ENCODE measurements at places on chromosomes 12 and 14.

DNA sequence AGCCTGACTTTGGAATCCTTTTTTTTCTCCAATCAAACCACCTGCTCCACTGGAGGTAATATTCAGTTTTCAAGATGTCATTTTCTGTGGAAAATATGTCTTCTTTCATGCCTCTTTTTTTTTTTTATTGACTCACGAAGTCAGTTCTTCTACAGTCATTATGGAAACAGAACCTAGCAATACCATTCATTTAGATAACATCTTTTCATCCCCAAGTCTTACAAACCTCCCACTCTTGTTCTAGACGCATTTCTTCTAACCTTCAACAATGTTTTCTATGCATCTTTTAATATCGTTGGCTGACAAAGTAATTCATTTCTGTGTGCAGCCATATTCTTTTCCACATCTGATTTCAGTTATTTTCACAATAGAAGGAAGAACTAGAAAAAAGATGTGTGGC is 474.3 kb upstream of the CCDC196 start:
- DNase-seq = no peak

- DNase-seq = no peak
Measured at GRCh38 chr14:95236221-95236620, 78.9 kb upstream of the DICER1 start.

DNA sequence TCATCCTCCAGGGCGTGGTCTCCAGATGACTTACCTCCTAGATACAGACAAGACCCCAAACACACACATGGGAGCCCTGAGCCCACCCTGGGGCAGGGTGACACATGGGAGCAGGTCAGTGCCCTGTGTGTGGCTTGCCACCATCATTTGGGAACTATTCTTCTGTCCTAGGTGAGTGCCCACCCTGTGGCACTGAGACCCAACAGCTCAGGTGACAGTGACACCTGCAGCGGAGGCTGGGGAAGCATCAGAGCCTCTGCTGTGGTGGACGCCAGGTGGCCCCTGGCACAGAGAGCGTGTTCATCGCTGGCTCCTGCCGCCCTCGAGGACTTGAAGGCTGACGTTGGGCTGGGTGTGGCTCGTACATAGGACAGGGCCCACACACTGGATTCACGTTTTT is 23.0 kb downstream of the SFSWAP start:
- no peak for DNase-seq

DNA sequence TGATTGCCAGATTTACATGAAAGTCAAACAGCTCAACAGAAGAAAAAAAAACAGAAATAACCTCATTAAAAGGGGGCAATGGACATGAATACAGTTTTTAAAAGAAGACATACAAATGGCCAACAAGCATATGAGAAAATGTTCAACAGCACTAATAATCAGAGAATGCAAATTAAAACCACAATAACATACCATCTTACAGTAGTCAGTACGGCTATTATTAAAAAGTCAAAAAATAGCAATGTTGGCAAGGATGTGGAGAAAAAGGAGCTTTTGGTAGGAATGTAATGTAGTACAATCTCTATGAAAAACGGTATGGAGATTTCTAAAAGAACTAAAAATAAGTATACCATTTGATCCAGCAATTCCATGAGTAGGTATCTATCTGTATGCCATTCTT is 272.1 kb downstream of the CEP128 start:
- DNase-seq = no peak

DNA sequence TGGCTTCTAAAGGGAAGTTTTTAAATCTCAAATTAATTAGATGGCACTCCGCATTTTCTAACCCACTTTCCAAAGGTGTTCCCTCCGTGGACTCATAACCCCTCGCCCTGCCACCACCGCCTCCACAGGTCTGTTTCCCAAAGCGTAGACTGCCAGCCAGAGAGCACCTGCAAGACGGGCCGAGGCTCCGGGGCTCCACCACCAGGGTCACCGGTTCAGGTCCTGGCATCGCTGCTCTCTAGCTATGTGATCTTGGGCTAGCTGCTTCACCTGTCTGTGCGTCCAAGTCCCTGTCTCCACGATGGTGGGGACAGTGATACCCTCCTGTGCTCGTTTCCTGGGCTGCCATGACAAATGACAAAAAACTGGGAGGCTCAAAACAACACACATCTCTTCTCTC is 11.5 kb downstream of the RIMBP2 start:
- DNase-seq = no peak

DNA sequence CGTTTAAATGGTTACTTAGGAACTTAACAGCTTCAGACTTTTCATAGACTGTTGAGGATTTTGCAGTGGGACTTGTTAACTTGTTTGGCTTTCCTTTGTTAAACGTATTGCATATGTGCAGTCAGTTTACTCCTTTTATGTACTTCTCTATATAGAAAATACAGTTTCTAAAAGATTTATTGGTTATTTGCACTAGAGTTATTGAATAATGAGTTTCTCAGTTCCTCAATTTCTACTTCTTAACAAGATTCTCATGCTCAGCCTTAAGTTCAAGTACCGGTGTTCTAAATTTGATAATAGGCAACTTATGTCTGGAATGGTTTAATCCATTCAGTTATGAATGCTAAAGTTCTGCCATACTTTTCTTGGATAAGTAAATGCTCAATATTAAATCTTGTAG is 919 bp downstream of the PSMA3 start:
- no peak for DNase-seq

- DNase-seq = peak; percentile 55
Measured at GRCh38 chr12:108691998-108692808, 39.1 kb downstream of the CORO1C start.

GRCh38 chr12:131194166-131194565 is 240.5 kb downstream of the ADGRD1 start:
- DNase-seq = no peak

GRCh38 chr14:74848768-74849167 is 27.2 kb downstream of the PROX2 start:
- no peak for DNase-seq

DNA sequence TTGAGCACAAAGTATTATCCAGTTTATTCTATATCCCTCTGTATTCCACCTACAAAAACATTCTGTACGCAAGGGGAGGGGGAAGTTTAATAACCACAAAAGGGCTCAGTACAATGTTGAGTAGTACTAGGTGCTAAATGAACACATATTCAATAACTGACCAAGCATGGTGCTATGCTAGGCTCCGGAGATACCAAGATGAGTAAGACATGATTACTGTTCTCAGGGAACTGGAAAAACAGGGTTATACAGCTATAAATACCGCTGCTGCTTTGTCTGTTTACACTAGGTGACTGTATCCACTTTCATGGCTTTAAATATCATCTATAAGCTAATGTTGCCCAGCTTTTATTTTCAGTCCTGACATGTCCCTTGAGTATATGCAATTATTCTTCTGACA is 135.8 kb downstream of the INSM2 start:
- DNase-seq = no peak

GRCh38 chr12:46065412-46066166 is 75.2 kb upstream of the SCAF11 start:
- no peak for DNase-seq

- DNase-seq = no peak
Measured at GRCh38 chr12:48388460-48388859, 37.7 kb upstream of the ZNF641 start.

- DNase-seq = no peak
Measured at GRCh38 chr14:50778721-50779483, 52.1 kb downstream of the NIN start.

- no peak for DNase-seq
Measured at GRCh38 chr12:109840305-109841074, 7.3 kb upstream of the TRPV4 start.

DNA sequence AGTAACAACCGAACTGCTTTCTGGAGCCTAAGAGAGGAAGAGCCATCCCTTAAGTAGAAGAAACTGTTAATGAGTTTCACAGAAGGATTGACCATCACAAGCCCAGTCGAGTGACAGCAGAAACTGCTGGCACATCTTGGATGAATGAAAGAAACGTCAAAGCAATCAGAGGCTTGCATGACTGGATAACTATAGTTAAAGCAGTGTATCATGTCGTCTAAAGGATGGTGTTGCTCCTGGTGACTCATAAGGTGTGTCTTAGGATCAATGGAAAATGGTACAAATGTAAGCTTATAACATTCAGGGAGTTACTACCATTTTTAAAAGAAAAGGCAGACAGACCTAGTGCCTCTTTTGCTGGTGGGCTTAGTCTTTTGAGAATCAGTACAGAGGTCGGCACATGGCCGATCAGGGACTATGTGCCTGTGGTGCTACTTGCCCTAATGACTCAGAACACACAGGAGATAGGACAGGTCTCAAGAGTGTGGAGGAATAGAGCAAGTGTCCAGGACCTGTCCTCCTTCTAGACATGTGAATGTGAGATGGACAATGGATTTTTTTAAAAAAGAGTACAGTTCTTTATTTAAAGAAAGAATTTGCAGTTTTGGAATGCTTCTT is 55.7 kb downstream of the TMX1 start:
- DNase-seq = no peak

GRCh38 chr14:65993996-65994395 is 492.2 kb upstream of the CCDC196 start:
- no peak for DNase-seq

GRCh38 chr14:89017417-89017816 is 193.0 kb downstream of the TTC8 start:
- DNase-seq = no peak

DNA sequence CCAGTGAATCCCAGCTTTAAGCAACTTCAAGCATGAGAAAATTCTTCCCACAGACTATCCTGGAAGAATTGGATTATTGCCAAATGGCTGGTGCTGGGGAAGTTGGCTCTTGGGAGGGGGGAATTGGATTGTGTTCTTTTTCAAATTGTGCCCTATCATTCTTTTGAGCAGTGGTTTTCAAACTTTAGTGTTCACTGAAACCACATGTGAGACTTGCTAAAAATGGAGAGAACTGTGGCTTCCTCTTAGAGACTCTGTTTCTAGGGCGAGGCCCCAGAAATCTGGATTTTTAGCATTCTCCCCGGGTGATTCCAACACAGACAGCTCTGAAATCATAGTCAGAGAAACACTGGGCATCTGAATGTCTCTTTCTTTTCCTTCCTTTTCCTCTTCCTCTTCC is 14.3 kb upstream of the OTUB2 start:
- no peak for DNase-seq

GRCh38 chr14:69044965-69045555 is 66.0 kb upstream of the ACTN1 start:
- peak; percentile 62 for DNase-seq

DNA sequence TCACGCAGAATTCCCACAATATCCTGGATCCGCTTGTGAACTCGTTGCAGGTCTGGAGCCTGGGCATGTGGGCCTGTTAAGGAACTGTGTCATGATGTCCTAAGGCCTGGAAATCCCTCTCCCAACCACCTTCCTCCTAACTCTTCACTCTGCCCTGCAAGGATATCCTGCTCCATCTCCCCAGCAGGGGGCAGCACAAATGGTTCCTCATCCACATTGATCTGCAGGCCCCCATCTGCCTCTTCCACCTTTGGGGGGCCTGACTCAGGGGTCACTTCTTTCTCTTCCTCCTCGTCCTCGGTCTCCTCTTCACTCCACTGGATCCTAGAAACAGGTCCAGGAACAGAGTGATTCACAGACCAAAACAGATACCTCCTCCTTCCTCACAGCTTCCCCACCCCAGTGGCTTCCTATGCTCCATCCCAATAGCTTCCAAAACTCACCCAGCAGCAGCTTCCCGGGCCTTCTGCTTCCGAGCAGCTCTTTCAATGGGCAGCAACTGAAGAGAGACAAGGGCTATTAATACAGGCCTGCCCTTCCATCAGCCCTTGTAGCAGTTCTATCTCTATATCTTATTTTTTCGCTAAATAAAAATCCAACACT is 4.5 kb downstream of the NOP2 start:
- DNase-seq = peak; percentile 60

- DNase-seq = no peak
Measured at GRCh38 chr14:98919434-98919833, 352.6 kb downstream of the BCL11B start.

- DNase-seq = no peak
Measured at GRCh38 chr14:93073910-93074769, 41.6 kb downstream of the ITPK1 start.

DNA sequence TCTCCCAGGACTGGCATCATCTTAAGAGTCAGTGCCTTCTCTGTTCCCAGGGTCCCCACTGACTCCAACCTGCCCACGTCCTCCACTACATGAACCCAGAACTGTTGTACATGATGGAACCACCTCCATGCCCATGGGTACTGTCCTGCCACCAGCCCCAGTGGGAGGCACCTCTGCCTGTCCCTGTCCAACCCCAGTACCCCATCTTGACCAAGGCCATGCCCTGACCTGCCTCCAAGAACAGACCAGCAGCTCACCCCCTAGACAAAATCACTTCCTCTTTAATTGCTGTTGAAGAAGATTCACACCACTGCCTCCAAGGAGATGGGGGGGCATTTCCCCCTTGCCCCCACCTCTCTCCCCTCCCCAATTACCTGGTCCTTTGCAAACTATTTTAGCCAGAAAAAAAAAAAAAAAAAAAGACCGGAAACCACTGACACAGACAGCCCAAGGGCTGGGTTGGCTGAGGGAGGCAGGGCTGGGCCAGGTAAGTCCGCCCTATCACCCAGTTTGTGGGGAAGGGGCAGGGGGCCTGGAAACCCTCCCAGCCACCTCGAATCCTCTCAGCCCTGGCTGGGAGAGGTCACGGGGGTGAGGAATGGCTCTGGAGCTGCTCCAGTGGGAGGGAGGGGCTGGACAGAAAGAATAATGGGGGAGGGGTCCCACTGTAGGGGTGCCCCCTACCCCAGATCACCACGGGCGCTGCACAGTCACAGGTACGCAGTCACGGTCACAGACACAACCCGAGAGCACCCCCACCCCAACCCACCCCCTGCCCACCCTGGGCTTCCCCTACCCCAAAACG is 13.4 kb downstream of the AGAP2 start:
- DNase-seq = no peak

GRCh38 chr12:109053382-109054123 is 1.2 kb downstream of the USP30 start:
- no peak for DNase-seq

DNA sequence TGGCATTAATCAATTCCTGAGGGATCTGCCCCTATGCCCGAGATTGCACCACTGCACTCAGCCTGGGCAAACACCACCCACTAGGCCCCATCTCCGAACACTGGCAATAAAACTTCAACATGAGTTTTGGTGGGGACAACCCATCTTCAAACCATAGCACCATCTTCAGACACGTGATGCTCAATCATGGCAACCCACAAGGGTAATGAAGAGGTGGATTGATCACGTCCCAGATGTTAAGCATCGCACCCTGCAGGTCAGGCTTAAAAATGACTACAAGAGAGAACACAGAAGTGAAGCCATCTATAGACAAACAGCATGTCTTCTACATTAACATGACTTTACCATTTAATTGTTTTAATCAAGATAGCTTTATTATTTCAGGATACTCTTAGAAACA is 42.8 kb upstream of the DDHD1 start:
- no peak for DNase-seq

DNA sequence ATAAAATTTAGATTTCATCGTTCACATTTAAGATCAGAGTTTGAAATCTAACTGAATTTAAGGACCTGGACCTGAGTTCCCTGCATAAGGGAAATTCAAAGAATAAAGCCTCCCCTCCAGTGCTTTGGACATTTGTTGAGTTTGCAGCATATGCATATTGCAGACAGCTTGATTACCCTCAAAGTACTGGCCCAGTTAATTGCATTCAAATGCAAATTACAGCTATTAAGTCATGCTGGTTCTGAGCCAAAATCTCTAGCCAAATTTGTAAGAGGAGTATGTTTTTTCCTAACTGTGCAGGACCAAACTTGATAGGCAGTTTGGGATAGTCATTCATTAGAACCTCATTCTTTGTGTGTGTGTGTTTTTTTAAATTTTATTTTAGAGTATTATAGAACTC is 9.1 kb upstream of the KIF21A start:
- DNase-seq = no peak
